Endothelial cell of umbilical vein (primary cell): ENCODE measurements at places on chromosomes 3 and 15. TPM values are rescaled to one million over a fixed set of nuclear protein-coding genes. Genes with fewer than 3 reads are reported as not detected.

The GOLGA6A gene
- polyA plus RNA-seq = not detected in 2 replicates

The AMIGO3 gene
- 0.21 and 1.2 TPM in 2 replicates for polyA plus RNA-seq

The NEK10 gene
- 0.24 and 0.32 TPM in 2 replicates for polyA plus RNA-seq

The RBP2 gene
- polyA plus RNA-seq = not detected in 2 replicates

The RFX7 gene
- 5.7 and 6.3 TPM in 2 replicates for polyA plus RNA-seq

The STXBP5L gene
- not detected in 2 replicates for polyA plus RNA-seq

GRCh38 chr15:68524753-68525584 lies 53.8 kb upstream of the CORO2B start:
- DNase-seq = no peak

GRCh38 chr3:34011171-34012101 lies 213.0 kb downstream of the PDCD6IP start:
- DNase-seq = peak; percentile 8

DNA sequence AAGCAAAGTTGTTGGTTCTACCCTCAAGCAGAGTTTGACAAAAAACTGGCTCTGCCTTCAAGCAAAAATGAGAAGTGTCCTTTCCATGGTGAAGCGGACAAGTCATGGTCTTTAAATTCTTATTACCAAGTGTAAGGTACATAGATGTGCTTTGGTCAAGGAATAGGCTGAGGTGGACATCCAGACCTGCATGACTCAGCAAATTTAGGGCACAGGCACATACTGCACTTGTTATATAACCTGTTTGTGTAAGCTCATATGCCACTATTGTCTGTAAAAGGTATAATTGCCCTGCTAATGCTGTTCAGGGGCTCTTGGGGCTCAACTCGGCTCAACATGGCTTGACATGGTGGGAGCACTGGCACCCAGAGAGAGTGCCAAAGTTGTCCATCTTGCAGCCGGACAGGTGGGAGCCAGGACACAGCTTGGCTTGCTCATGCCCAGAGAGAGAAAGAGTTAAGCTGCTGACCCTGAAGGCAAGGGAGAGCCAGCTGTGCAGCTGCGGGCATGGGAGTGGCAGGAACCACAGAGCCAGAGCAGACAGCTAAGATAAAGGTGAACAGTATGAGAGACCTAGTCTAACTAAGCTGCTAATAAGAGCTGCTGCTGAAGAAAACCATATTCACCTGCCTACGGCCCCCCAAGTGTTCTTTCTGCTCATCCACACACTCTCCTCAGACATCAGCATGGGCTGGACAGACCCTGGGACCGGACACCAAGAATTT lies 17.7 kb downstream of the MCCC1 start:
- DNase-seq = no peak

GRCh38 chr3:96259-96658 lies 100.3 kb upstream of the CHL1 start:
- no peak for DNase-seq

GRCh38 chr3:10602769-10603768 lies 97.7 kb upstream of the ATP2B2 start:
- no peak for DNase-seq

GRCh38 chr3:25903371-25904129 lies 113.7 kb downstream of the OXSM start:
- DNase-seq = no peak

GRCh38 chr3:101825904-101826445 lies 23.3 kb upstream of the NFKBIZ start:
- DNase-seq = peak; percentile 27

DNA sequence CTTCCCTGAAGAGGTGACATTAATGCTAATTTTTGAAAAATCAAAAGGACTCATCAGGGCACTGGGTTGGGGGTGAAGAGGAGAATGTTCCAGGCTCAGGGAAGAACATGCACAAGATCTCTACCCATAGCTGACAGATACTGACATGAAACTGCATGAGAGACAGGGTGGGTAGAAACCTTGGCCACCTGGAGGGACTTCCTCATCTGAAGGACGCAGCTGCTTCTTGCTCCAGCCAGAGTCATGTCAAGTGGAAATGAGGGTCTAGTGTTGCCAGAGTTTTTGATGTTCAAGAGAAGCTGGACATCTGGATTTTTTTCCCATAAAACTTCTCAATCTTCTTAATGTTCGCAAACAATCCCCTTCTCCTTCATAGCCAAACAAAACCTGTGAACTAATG lies 29.7 kb downstream of the AMOTL2 start:
- no peak for DNase-seq

DNA sequence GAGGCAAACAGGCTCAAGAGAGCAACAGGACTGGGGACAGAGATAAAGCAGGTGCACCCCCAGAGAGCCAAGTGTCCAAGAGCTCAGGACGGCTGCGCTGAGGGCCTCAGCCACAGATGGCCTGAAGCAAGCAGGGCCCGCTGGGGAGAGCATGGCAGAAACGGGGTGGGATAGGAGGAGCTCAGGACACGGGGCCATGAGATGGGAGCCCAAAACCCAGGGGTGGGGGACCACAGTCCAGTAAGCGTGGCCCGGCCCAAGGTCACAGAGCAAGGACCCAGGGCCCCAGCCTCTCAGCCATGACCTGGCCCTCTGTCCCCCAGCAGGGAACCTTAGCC lies 9.5 kb downstream of the DUSP7 start:
- no peak for DNase-seq

GRCh38 chr3:43523454-43524053 lies 98.3 kb downstream of the ANO10 start:
- DNase-seq = no peak

GRCh38 chr3:102571720-102572384 lies 137.0 kb downstream of the ZPLD1 start:
- DNase-seq = no peak

DNA sequence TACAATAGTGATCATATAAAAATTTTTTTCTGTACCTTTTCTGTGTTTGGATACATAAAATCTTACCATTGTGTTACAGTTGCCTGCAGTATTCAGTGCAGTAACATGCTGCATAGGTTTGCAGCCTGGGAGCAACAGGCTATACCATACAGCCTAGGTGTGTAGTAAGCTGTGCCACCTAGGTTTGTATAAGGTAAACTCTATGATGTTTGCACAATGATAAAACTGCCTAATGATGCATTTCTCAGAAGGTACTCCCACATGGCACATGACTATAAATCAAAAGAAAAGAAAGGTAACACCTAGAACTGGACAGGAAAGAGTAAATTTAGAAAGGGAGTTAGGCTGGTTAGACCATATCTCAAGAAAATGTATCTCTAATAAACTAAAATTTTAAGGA lies 293.5 kb downstream of the ULK4 start:
- no peak for DNase-seq

GRCh38 chr3:133329626-133330025 lies 70.2 kb upstream of the BFSP2 start:
- no peak for DNase-seq

DNA sequence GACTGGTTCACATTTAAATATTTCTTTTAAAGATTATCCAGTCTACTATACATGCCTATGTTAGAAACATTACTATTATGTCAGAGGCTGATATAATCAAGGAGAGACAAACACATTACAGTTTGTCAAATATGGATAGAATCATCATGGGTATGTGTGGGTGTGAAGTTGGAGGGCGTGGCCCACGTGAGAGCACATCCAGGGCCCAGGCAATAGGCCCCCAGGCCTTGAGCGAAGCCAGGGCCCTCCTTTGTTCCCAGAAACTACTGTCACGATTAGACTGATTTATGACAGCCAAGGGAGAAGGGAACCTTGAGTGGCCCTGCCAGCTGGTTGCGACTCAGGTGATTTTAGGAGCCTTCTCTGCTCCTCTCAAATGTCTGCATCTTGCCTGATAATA lies 26.9 kb upstream of the LDHAL6B start:
- DNase-seq = no peak

DNA sequence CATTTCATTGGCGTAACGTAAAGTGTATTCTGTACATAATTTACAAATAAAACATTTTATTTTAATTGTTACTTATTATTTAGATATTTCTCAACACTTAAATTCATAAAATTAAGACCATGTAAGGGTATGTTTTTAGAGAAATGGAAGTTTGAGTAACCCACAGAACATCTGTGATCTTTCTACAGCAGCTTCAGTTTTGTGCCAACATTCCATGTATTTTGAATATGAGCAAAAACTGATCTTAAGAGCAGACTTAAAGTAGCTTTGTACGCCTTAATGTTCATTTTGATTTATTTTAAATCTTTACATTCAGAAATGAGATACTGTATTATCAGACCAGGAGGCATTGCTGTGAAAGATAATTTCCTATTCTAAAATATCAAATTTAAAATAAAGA lies 27.2 kb downstream of the SEC62 start:
- DNase-seq = no peak

DNA sequence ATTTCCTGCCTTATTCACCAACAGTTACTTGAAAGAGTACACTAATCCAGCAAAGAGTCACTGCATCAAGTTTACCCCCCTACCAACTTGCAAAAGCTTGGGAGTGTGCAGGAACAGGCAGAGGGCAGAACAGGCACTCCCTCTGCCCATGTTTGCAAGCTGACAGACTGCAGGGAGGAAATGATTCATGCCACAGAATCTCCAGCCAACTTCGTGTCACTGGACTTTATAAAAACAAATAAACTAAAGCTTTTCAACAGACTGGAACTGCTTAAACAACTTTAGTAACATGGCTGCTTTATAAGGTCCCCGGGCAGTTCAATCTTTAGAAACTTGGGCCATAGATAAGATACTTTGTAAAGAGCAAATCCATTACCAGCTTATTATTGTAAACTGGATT lies 129.5 kb downstream of the THRB start:
- DNase-seq = peak; percentile 97

DNA sequence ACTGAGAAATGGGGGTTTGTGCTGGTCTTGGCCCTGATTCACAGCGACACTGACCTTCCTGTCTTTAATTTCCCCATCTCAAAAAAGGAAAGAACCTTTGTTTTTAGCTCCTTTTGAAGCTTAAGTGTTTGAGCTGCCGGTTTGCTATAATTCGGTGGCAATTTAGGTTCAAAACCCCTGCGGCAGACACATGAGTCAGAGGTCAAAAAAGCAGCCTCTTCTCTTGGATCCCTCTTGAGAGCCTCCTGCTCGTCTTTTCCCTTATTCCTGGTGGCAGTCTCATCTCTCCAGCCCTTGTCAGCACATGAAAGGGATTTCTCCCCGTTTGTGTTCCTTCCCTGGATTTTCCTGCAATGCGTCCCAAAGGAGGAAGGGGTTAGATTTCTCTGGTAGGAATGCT lies 64.5 kb downstream of the GRIP2 start:
- DNase-seq = no peak

DNA sequence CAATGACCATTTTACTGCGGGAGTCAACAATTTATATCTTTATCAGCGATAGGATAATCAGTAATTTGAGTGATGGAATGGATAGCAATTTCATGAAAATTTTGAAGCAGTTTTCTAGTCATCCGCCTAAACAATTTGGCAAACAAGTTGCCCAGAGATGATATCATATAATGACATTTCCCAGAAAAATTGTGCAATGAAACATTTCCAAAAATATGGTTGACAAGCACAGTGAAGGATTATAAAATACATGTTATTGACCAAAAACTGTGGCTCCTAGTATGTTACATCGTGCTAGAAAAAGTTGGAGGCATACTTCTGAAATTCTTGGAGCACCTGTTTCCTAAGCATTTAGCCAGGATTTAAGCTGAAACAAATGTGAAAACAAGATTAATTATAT lies 145.1 kb downstream of the GHSR start:
- DNase-seq = no peak
